Hippocampal formation (tissue), 2 donors: ENCODE measurements at places on chromosomes 1 and 21.

- DNase-seq: no peak
Observed at GRCh38 chr1:59541891-59542290, 245.0 kb downstream of the FGGY start.

GRCh38 chr1:3029481-3029961 is 8.3 kb downstream of the ACTRT2 start:
- no peak for DNase-seq

DNA sequence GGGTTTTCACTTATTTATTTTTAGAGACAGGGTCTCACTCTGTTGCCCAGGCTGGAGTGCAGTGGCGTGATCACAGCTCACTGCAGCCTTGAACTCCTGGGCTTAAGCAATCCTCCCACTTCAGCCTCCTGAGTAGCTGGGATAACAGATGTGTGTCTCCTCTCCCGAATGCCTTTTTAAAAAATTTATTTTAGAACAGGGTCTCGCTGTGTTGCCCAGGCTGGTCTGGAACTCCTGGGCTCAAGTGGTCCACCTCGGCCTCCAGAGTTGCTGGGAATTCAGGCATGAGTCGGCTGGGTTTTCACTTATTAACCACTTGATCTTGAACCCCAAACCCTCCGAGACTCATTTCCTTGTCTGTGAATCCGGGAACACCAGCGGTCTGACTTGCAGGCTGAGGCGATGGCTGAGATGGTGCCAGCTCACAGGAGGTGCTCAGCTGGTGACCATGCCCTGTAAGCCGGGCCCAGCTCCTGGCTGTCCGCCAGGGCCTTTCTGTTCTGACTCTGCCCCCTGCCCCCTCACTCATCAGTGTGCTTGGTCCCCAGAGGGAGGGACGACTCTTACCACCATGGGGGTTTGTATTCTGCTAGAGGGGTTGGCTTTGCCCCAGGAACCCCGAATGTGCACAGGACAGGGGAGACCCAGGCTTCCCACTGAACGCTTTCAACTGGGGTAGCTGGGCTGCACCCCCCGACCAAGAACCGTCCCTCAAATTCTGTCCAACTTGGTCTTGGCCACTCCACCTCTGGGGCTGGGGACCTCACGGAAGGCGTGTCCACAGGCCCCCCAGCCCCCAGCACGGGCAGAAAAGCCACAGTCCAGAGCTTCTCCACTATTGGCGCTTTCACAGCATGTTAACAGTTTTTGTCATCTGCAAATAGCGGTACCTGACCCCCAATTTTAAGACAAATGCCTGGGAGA is 22.5 kb downstream of the MMEL1 start:
- no peak for DNase-seq

DNA sequence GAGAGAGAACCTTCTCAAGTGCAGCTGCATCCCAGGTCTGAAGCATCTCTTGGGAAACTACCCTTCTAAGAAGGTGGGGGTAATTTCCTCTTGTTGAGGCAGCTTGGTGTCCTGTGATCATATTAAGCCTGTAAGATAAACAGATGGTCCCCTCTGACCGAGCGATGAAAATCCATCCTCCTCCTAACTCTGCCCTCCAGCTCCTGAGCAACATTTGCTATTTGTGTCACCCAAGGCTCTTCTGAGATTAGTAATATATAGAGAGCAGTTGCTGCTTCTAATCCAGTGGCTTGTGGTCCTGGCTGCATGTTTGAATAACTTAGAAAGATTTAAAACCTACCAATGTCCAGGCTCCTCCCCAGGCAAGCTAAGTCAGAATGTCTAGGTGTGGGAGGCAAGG is 123.7 kb downstream of the DISC1 start:
- no peak for DNase-seq

- no peak for DNase-seq
Observed at GRCh38 chr21:37297364-37297763, 30.2 kb upstream of the VPS26C start.

DNA sequence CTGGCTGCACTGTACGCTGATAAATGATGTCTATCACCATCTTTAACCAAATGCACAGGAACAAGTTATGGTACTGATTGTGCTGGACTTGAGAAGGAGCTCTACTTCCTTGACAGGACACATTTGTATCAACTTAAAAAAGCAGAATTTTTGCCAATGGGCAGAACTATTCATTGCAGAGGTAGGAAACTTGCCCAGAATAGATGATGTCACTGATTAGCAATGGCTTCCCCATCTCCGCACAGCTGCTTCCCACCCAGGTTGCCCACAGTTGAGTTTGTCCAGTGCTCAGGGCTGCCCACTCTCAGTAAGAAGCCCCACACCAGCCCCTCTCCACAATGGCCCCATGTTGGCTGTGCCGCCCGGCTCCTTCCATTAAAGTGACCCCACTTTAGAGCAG is 33.4 kb downstream of the CAPN2 start:
- no peak for DNase-seq

GRCh38 chr1:64624218-64624713 is 120.6 kb upstream of the RAVER2 start:
- DNase-seq: no peak

- no peak for DNase-seq
Observed at GRCh38 chr1:24294716-24295371, 24.3 kb upstream of the GRHL3 start.

DNA sequence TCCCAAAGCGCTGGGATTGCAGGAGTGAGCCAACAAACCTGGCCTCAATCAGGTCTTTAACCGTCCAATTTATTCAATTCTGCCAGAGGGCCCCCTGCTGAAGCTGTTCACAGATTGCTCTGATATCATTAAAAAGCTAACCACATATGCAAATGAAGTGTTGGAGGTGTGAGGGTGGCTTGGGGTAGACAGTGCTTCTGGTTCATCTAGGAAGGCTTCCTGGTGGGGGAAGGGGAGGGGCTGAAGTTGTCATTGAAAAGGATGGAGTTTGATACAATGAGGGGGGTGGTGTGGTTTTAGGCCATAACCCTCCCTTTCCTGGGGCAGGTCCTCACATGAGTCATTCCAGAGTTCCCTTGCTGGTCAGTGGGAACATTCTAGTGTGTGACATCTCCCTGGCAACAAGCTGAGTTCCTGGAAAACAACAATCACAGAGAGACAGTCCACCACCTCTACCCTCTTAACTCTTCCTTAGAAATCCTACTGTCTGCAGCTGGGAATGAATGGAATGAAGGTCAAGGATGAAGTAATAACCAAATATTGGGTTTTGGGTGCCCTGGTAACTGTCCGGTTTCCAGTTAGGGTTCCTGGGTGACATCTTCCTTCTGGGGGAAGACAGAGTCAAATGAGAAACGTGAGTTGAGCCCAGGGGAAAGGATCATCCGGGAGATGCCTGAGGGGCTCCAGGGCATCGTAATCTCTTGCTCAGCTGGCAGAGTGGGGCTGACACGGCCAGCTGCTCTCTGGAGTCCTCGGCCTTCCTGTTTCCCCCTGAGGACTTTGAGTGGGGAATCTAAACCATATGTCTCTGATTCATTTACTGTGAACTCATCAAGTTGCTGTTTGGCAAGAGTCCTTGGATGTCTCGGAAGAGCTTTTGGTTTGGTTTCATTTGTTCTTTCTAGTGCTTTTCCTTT is 32.2 kb downstream of the BATF3 start:
- peak; percentile 7 for DNase-seq

GRCh38 chr1:197093226-197093885 is 26.3 kb upstream of the F13B start:
- DNase-seq: no peak

DNA sequence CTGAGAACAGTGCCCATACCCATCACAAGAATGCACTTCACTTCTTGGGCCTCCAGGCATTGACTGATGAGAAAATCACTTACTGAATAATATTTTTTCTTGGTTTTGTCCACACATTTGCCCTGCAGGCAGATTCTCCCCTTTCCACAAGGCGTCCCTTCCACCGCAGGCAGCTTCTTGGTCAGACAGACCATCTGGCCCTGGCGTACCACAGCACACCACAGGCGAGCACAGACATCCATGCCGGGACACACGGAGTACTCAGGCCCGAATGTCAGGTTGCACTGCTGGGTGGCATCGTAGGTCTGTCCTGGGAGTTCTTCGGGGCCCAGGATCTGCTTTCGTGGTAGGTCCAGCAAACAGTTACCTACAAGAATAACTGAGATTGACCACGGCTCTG is 32.5 kb downstream of the ADAMTS5 start:
- no peak for DNase-seq

DNA sequence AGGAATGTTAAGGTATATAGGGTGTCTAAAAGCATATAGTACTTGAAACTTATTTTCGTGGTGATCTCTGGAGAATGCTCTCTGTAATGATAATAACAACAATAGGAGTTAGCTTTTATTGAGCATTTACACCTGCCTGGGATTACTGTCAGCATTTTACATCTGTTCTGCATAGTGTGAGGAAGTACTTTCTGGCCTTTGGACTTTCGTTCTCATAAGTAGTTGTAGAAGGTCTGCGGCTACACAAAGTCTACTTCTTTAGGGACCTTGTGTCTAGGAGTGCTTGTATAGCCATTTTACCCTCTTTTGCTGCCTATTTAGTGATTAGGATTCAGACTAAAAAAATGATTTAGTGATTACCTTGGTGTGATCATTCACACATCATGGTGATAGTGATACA is 103.6 kb upstream of the GPR52 start:
- DNase-seq: no peak

GRCh38 chr1:204464187-204464631 is 30.4 kb downstream of the PIK3C2B start:
- no peak for DNase-seq

- DNase-seq: no peak
Observed at GRCh38 chr1:190975827-190976226, 498.2 kb upstream of the BRINP3 start.

DNA sequence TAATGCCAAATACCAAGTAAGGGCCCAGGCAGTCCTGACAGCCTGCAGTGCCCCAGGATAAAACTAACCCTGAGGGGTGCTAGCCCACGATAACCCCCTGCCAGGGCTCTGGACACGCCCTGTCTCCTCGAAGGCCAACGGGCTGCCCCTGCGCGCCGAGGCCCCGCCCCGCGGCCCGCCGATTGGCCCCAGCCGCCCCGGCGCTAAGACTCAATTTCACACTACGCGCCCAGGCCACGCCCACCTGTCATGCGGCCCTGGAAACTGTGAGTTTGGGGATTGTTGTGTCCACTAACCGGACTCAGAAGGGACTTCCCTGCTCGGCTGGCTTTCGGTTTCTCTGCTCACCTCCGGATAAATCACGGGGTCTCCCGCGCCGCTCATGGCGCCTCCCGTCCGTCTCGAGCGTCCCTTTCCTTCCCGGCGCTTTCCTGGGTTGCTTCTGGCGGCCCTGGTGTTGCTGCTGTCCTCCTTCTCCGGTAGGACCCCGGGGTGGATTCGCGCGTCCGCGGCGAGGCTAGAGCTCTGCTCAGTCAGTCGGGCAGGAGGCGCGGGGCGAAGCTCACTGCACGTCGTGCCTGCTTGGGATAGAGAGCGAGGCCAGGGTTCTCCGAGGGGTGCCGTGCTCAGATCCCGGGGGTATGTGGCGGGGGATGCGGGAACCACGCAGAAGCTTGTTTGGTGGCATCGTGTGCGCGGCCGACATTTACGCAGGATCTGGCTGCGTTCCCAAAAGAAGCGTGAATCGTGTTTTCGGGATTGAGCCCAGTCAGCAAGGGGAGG is at the start of gene CR1L:
Gene CR1L (plus strand): TSS at position 282 of the 783 bp plus-strand sequence. CDS start 101 bp downstream, at position 383.
- DNase-seq: peak; percentile 55

GRCh38 chr1:247530785-247531184 is 5.5 kb downstream of the OR2C3 start:
- DNase-seq: no peak

DNA sequence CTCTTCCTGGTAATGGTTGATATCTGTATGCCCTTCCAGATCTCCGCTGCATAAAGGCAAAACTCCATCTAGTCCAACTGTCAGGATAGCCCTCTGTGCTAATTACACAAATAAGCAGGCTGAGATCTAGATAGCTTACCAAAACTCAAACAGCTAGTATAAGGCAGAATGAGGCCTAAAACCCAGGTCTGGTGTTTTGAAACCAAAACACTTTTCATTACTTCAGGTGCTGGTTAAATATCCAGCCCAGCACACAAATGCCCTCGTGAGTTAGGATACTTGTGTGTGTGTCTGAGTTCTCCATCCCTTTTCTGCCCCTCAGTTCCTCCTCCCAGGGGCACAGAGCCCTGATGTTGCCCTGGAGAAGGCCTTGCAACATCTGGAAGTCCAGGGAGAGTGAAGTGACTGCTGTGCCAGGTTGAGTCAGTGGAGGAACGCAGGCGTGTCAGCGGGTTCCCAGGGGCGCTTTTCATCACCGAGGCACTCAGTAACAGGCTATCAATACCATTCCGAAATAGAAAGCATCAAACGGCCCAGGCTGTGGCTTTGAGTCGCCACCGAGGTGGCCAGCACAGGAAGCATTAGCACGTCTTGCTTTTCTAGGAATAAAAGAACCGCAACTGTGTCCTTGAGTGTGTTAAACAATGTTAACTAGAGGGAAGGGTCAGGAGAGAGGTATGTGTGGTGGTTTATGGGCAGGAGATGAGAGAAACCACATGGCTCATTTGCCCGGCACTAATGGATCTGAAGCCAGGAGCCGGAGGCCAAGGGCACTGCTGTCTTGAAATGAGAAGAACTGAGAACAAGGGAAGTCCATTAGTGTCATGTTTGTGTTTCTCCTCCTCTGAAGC is 90.7 kb upstream of the WLS start:
- DNase-seq: no peak

DNA sequence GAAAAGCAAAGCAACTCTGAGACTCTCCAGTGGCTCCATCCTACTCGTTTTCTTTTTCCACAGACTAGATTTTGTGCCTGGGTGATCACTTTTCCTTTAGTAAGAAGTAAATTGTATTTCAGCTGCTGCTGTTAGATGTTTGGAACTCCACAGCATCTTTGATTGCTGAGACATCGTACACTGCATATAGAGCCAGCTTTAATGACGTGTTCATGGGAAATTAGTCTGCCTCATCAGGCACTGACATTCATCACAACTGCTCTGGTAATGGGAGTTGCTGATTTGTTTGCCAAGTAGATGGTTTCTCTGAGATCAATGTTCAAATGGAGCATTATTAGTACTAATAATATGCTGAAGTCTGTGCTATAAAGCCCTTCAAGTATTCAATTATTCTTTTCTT is 573.8 kb upstream of the NR5A2 start:
- no peak for DNase-seq

DNA sequence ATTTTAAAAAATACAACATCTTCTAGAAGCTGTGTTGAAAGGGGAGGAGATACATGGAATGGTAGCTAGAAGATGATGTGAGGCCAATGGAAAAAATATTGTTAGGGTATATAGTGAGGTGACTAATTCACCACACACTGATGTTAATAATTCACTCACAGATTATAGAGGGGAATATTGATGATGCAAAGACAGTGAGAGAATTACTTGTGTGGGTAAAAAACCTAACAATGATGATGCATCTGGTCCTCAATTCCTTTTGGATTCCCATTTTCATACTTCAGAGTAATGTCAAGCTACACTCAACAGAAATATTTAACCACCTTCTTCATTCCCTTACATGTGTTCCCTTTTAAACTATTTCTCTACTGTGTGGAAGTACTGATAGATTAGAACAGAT is 169.5 kb upstream of the DPYD start:
- no peak for DNase-seq

GRCh38 chr21:35265170-35265877 is 216.2 kb upstream of the RUNX1 start:
- no peak for DNase-seq
